Frontal cortex (tissue), 4 donors: ENCODE measurements at places on chromosomes 7 and 10. TPM values are rescaled to one million over a fixed set of nuclear protein-coding genes. Genes with fewer than 3 reads are reported as not detected.

DNA sequence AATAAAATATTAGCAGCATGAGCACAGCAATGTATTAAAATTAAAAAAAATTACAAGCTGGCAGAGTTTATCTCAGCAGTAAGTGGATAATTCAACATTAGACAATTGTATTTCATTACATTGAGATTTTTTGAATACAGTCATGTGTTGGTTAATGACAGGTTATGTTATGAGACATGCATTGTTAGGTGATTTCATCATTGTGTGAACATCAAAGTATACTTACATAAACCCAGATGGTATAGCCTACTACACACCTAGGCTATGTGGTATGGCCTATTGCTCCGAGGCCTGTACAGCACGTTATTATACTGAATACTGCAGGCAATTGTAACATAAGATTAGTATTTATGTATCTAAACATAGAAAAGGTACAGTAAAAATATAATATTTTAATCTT is 29.7 kb downstream of the CCDC6 start:
- DNase-seq: no peak

- DNase-seq: no peak
These were observed 56.2 kb downstream of the SEMA3D start for GRCh38 chr7:85130702-85131101.

- DNase-seq: no peak
These were observed 23.6 kb downstream of the FAM3C start for GRCh38 chr7:121372376-121373010.

DNA sequence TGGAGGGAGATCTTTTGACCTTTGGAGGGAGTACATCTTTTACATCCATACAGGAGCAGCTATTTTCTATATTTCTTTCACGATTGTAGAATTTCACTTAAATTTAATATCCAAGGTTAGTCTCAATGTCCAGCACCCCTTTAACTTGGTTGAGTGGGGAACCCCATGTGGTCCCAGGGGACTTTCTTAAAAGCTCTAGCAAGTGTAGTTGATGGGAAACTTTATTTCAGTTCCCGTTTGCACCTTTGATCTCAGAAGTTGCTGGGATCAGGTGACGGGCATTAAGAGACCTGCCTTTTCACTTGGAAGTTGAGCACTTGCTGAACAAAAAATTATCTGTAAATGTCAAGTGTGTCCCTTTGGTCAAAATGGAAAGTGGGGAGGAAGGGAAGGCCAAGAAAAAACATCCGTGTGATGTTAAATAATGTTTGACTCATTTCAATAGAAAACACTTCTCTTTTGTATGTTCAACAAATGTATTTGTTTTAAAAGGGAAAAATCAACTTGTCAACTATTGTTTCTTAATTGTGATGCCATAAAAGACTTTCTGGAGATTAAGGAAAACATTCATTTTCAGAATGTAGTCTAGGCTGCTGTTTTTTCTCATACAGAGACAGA is 370.1 kb upstream of the GALNT17 start:
- DNase-seq: no peak

GRCh38 chr10:100904917-100905316 is 7.8 kb upstream of the SLF2 start:
- no peak for DNase-seq

DNA sequence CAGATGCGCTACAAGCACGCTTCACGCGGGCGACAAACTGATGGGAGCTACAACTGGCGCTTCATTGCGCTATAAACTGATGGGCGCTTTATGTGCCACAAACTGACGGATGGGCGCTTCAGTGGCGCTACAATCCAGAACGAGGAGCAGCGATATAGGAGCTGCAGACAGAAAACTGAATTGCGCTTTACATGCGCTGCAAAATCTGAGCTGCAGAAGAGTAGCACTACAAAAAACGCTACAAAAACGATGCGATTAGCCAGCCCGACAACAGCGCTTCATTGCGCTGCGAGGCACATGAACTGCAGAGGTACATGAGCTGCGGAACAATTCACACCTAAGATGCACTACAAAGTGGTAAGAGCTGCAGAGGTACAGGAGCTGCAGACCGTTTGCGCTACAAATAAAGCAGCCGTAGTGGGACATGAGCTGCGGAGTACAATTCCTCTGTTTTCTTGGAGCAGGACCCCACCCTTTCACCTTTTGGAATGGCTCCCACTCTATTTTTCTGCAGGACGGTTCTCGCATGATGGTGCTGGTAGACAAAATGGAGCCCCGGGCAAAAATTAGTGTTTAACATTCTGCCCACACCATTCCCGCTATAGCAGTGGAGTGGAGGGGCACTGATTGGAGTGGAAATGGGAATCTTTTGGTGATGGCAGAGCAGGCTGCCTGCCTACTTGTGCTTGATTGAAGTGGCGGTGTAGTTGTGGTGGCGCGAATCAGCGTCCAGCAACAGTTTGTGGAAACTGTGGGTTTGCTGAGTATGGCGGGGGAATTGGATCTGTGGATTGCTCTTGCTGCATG is 1.2 kb upstream of the SGCE start:
- DNase-seq: no peak

Gene RAB18
- 112 TPM for total RNA-seq

Gene TEX47
- not detected for total RNA-seq

Gene GRM8
- 2.9 TPM for total RNA-seq

Gene MAT1A
- total RNA-seq: under 0.01 TPM
